ENCODE measurements at places on chromosomes 11 and 22.

- no peak for DNase-seq
Observed at GRCh38 chr22:38163844-38164550, 17.6 kb downstream of the PLA2G6 start.

DNA sequence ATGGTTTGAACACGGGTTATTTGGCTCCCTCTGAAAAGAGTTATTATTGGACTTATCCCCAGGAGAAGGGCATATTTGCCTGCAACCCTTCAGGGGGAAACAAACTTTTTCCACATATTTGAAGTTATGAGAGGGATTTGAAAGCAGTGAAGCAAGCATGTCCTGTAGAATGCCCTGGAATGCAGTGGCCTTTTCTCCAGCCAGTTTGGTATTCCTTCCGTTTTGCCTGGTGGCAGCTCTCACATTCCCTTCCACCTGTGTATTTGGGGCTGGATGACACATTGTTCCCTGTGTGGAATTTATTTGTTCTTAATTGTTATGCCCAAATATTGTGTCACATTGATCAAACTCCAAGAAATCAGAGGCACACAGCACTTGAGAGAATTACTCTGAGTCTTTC is 59.0 kb downstream of the OSBP2 start:
- no peak for DNase-seq

DNA sequence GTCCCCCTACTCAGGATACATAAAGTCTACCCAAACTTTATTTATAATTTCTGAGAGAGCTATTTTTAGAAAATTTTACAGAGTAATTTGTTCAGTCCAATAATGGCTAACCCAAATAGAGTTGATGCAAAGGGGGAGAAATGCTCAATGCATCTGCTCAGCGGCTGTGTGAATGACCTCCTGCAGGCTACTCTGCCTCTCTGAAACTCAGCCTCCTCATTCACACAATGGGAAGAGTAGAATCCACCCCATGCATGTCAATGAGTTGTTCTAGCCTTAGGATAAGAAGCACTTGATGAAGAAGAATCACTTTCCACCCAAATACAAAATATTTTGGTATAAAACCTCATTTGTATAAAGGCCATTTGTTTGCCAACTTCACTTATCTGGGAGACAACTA is 1204.0 kb downstream of the LRRC4C start:
- DNase-seq = no peak

DNA sequence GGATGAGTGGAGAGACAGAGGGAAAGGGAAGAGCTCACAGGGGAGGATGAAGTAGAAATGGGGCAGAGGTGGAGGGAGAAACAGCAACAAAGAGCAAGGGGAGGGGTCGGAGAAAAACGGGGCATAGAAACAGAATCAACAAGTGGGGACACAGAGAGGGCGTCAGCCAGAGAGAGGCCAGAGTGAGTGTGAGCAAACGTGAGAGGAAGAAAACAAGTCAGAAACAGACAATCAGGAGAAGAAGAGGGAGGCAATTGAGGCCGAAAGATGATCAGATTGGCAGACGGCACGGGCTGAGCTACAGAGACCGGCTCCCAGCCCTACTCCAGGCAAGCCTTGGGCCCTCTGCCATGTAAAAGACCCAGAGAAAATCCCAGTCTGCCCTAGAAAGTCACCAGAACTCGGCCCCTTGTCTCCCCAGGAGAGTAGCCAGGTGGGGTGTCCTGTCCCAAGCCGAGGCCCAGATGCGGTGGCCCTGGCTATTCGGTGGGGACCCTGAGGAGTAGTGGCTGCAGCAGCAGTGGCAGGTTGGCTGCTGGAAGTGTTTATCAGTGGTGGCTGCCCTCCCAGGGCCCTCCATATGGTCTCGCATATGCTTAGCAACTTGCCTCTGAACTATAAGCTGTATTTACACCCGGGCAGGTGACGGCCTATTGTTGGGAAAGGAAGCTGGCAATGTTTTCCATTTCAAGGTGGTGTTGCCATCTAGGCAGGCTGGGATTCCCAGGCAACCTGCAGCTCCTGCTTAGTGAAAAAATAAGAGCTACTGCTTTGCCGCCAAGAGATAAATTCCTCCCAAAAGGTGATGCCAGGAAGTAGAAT is 14.8 kb upstream of the TSPAN18 start:
- no peak for DNase-seq

DNA sequence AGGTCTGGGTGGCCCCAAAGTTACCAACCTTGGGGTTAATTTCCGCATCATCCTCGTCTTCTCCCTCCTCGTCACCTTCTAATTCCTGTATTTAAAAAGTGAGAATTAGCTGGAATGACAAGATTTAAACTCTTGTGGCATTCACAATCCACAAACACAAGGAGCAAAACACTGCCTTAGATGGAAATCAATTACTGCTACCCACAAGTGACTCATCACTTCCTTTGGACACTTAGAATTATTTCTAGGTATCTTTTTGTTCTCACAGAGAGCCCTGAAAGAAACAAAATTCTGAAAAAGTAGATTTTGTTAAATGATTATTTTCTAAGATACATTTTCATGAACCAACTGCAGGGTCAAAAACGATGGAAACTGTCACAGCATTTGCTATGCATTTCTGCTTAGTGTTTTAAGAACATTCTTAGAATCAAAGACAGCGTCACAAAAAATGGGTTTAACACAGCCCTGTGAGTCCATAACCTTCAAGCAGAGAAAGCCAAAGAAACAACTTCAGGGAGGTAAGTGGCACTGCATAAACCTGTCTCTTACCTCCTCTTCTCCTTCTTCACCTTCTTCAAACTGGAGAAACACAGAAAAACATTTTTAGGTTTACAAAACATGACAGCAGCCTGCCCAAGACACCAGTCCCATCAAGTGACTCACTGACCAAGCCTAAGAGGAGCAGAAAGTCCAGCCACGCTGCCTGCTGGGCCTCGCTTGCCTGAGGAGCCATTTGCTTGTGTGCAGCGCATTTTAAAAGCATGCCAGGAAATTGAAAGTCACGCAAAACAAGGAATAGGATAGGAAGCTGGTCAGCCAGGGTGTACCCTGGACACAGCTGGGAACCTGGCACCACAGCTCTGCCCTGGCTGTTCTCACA is 22.3 kb upstream of the PHLDA2 start:
- DNase-seq = no peak

GRCh38 chr11:47915783-47916182 is 64.6 kb upstream of the PTPRJ start:
- DNase-seq = no peak

DNA sequence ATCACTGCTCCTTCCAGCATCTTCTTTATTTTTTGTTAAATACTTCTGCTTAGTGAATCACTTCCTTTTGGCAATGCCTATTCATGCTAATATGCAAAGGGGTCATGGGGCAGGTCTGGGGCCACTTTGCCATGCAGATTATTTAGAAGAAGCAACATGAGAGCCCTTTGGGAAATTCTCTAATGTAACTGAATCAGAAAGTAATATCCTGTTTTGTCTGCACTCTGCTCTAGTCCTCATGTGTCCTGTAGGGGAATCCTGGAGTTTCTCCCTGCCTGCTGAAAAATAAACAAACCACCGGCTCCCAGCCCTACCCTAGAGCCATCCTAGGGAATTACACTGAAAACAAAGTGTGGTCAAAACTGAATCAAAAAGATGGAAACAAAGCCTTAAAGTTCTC is 176.5 kb upstream of the POU2AF2 start:
- no peak for DNase-seq

DNA sequence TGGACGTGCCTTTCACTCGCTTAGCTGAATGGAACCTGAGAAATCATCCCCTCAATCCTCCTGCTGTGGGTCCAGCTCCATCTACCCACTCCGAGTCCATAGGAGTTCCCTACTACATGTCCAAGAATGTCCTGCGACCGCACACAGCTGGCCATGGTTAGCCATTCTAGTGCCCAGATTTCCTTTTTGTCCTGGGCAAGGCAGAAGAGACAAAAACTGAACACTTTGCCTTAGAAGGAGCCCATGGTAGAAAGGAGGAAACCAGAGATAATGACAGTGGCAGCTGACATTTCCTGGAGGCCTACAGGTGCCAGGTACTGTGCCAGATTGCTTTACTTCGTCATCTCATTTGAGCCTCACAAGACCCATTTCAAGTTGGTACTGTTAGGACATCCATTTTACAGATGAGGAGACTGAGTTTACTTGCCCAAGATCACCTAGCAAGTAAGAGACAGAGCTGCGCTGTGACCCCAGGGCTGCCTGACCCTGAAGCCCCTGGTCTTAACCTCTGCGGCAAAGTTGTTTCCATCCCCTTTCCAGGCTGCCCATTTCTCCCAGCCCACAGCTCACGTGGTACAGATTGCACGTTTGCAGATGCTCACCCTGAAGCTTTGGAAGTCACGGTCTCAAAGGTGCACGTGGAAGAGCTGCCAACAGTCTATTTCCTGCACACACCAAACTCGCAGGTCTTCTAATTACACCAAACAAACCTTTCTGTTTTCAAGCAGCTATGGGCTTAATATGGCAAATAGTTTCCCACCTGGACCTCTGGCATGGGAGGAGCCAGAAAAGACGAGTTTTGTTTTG is 112.7 kb downstream of the ZBTB16 start:
- no peak for DNase-seq

GRCh38 chr11:57303280-57303989 is 21.3 kb downstream of the TNKS1BP1 start:
- no peak for DNase-seq

- DNase-seq = no peak
Observed at GRCh38 chr11:81870066-81870412, 863.6 kb downstream of the FAM181B start.

DNA sequence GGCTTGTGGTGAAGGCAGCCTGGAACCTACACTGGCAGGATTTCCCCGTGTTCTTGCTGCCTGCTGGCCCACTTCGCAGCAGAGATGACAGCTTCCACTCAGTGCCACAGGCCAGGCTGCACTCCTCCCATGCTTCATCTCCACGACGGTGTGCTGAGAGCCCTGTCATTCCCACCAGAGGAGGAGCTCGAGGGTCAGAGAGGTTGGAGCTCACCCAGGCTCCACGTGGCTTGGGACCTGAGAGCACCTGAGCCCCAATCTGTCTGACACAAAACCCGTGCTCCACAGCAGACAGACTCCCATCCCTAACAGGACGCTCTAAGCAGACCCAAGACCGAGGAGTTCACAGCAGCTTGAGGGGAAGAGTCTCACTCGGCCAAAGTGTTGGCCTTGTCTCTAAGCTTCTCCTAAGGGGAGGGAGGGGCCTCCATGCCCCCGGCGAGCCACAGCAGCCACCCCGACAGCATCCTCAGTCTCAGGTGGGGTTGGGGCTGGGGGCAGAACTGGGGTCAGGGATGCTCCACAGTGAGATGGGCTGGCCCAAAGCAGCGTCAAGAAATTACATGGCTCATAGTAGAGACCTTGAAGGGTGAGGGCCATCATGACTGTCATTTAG is 10.7 kb downstream of the LRFN4 start:
- no peak for DNase-seq

DNA sequence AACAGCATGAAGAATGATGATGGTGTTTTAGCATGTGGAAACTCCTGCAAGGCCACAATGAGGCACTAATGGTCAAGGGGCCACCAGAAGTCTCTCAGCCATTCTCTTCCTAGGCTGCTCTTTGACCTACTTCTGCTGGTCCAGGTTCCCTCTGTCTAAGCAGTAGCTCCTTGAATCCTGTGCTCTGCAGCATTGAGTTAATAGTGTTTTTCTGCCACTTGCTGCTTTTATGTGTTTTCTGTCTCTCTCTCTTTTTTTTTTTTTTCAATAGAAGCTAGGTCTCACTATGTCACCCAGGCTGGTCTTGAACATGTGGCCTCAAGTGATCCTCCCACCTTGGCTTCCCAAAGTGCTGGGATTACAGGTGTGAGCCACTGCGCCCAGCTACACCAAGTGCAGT is 20.1 kb upstream of the AIFM3 start:
- no peak for DNase-seq

DNA sequence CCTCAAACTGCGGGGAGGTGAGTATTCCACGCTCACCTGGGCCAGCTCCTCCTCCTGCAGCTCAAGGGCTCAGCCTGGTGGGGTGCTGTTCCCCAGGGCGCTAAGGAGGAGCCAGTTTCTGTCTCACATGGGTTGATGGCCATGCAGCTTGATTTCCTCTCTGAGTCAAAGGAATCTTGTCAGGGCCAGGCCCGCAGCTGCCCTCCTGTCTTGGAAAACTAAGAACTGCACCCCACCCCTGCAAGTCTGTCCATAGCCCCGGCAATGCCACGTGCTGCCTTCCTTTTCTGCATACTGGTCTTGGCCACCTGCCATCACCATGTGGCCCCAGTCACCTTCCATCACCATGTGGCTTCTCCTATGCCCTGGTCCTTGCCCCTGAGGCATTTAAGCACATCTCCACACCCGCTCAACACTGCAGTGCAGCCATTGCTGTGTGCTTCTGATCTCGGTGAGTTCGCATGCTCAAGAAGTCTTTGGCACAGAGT is 35.2 kb upstream of the CLDN5 start:
- no peak for DNase-seq

DNA sequence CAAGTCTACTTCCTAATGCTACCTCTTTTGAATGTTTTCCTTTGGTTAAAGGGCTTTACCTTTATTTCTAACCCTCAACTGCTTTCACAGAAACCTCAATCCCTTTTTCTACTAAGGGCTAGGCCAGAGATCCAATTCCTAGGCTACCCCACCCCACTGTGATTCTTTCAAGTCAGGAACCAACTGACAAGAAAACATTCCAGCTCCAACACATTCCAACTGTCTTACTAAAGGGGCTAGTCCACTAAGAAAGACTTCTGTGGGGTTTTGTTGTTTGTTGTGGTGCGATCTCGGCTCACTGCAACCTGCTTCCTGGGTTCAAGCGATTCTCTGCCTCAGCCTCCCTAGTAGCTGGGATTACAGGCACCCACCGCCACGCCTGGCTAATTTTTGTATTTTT is 151.3 kb downstream of the APOL5 start:
- DNase-seq = no peak

- no peak for DNase-seq
Observed at GRCh38 chr22:47355388-47355725, 592.9 kb downstream of the TBC1D22A start.
